ENCODE measurements at places on chromosomes 4 and X.

GRCh38 chrX:34918856-34919255 lies 23.7 kb upstream of the FAM47B start:
- DNase-seq: no peak

DNA sequence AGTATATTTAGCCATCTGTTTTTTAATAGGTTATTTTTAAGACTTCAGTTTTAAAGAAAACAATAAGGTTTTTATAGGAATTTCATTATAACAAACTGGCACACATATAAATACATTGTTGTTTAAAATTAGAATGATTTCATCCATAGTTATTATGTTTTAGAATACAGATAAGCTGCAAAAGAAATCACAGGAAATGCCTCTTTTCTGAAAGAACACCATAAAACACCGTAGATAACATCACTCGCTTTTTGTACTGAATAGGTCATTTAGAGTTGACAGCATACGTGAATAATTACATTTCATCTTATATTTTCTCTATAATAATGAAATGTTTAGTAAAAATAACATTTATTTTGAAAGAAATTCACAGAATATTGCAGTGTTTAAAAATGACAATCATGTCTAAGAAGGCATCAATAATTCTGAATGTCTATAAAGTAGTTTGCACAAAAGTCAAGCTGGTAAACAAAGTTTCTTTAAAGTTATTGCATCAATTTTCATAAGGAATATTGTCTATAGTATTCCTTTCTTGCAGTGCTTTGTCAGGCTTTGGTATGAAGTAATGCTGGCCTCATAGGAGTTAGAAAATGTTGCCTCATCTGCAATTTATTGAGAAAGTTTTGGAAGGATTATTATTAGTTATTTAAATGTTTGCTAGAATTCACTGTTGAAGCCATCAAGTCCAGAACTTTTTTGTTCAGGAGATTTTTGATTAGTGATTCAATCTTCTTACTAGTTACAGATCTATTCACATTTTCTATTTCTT lies 17.9 kb upstream of the VEGFC start:
- no peak for DNase-seq

DNA sequence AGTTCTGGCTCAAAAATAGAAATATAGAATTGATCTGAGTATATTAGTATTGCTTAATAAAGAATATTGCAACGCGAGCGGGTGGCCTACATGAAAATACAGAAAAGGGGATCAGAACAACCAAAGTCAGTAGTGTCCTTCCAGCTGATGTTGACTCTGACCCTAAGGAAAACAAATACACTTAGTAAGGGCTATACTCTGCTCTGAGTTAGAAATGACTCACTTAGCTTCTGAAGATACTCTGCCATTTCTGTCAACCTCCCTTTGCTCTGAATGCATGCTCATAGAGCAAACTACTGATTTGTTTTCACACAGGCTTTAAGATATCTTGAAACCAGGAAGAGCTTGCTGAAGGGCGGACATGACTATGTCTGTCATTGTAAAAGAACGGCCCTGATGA lies 22.6 kb upstream of the NMU start:
- no peak for DNase-seq

DNA sequence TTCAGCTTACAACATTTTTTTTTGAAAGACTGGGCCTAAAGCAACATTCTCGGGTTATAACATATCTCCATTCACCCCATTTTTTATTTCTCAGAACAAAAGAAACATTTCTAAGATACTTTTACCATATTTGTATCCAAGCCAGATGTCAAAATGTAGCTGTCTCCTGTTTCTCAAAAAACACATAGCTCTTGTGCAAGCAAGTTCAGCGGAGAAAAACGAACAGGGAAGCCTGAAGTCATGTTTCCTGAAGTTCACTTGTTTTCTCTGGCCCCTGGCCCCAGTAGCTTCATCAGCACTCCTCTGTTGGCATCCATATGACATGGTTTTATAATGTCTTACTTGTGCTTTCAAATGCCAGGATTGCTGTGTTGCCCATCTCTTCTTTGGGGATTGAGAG lies 218.2 kb downstream of the BANK1 start:
- DNase-seq: no peak

DNA sequence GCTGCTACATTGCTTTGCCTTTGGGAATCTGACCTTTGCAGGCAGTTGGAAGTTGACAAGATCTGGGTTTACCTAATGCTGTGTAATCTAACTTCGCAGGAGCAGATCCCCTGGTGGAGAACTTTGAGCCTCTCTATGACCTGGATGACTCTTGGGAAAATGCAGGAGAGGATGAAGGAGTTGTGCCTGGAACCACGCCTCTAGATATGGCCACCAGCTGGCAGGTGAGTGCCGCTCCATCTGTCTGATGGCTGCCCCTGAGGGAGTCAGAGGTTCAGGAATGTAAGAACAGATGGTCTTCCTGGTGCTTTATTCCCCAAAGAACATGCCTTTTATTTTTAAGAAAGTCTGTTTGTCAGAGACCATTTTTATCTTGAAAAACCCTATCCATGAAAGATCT lies 109.3 kb downstream of the NFKB1 start:
- no peak for DNase-seq

- DNase-seq: no peak
Observed at GRCh38 chrX:81231476-81231875, 29.6 kb downstream of the SH3BGRL start.

DNA sequence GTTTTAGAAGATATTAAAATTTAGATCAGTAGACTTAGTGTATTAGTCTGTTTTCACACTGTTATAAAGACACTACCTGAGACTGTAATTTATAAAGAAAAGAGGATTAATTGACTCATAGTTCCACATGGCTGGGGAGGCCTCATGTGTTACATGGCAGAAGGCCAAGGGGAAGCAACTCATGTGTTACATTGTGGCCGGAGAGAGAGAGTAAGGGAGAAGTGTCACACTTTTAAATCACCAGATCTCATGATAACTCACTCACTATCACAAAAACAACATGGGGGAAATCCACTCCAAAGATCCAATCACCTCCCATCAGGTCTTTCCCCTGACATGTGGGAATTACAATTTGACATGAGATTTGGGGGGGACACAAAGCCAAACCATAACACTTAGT lies 1159.7 kb upstream of the PCDH7 start:
- no peak for DNase-seq

GRCh38 chrX:40660381-40660780 lies 13.0 kb upstream of the CXorf38 start:
- DNase-seq: no peak

DNA sequence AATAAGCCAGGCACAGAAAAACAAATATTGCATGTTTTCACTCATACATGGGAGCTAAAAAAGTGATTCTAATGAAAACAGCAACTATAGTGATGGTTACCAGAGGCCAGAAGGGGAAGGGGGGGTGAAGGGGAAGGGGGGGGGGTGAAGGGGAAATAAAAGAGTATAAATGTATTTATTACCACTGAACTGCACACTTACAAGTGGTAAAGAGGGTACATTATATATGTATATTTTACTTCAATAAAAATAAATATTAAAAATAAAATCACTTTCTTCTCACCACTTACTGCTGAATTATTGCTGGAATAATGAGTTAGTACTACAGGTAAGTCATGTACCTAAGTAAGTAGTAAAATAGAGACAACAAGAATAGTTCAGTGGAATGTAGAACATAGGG lies 2.1 kb upstream of the VCX3B start:
- no peak for DNase-seq

DNA sequence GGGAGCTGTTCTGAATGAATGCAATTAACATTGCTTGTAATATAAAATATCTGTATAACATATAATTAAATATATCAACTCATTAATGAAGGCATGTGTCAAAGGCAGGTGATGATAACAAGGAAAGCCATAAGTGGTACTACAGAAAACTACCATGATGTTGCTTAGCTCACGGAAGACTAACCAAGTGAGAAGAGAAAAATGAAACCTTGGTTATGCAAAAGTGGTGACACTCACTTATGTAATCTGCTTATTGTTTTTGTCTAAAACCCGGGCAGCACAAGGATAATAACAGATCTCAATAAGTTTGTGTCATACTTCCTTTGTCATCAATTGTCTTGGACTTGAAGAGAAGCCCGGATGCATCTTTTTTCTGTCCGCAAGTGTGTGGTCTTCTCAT lies 156.4 kb downstream of the HS6ST2 start:
- no peak for DNase-seq

- DNase-seq: no peak
Observed at GRCh38 chr4:80195441-80196140, 1.7 kb upstream of the PRDM8 start.

DNA sequence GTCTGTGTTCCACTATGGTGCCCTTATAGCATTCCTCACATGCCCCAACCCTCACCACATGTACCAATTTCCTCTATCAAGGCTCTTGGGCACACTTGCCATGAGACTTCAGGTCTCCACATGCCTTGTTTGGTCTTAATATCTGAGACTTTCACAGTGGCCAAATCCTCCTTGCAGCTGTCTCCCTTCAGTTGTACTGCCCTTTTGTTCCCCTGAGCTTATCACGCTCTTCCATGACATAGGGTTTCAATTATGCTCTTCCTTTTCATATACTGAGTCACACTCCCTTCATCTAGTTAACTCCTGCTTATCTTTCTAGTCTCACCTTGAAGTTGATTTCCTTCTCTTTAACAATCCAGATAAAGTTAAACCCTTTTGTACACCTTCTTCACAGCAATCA lies 212.9 kb downstream of the PDHA2 start:
- no peak for DNase-seq

DNA sequence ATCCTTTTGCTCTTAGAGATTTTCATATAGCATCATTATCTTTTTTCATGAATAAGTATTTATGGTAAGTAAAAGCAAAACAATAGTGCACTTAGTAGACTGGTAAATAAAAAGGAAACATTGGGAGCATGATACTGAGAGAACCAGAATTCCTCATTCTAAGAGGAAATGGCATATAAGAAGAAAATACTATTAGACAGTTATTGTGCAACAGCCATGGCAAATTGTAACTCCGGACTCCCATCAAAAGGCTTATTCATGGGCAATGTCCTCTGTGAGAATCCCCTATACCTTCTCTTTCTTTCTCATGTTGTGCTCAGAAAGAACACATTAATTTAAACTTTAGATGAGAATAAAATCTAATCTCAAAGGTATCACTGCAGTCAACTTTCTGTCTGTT lies 42.4 kb downstream of the SPATA18 start:
- no peak for DNase-seq

- DNase-seq: no peak
Observed at GRCh38 chrX:30904186-30904585, 15.1 kb upstream of the TAB3 start.
